ENCODE measurements at places on chromosomes 3 and 15. TPM values are rescaled to one million over a fixed set of nuclear protein-coding genes. Genes with fewer than 3 reads are reported as not detected.
A peak's percentile ranks its signal among the peaks of the same experiment; 100 is the strongest.

Gene PLSCR2
- total RNA-seq: not detected

Gene SLC30A4
- 5.6 TPM for total RNA-seq

Gene UNC13C
- total RNA-seq: 0.11 TPM

Gene ACP3
- total RNA-seq: 1.0 TPM

Gene TM4SF18
- total RNA-seq: 5.9 TPM

- DNase-seq: no peak
These were observed 271.7 kb downstream of the SHQ1 start for GRCh38 chr3:72576563-72576962.

DNA sequence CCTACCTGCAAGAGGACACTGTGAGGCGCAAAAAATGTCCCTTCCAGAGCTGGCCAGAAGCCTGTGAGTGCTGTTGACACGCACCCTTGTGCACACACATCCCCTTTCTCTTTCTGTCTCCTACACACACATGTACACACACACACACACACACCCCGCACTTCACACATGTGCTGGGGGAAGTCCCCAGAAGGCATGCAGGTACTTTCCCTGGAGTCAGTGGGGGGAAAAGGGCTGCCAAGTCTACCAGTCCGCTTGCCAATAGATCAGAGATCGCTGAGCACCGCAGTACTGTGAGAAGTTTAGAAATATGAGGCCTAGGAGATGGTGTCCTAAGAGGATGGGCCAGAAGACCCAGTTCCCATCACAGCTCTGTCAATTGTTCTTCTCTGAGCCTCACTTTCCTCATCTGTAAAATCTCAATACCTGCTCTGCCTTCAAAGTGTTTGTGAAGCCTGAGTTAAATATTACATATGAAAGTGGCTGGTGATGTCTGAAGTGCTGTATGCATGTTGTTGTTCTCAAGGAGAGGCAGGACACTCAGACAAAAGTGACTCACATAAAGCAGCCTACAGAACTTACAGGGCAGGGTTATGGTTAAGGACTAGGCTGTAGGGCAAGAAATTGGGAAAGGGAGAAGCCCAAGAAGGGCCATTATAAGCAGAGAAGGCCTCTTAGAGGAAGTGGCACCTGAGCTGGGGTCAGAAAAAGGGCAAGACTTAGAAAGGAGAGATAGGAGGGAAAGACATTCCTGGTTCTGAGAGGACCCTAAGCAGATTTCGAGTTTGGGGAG lies 6.8 kb downstream of the IL17RE start:
- DNase-seq: no peak

DNA sequence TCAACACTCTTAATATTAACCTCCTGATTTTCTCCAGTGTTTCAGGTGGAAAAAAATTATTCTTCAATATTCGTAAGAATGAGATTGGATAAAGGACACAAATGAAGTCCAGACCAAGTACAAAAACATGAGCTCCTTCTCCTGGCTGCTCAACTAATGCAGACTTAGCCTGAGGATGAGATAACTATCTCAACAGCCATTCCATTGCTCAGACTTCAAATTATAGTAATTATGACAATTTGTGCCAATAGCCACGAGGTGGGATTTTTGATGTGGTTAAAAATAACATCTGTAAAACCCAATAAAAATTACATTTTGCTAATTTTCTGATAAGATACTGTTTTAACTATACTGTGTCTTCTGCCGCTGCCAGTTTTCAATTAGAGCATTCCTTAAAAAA lies 323.6 kb downstream of the SOX2 start:
- no peak for DNase-seq

GRCh38 chr3:139677388-139678155 lies at the start of gene NMNAT3:
TSS of gene NMNAT3 (minus strand) at chr3:139677972. CDS start at chr3:139627724, 50,248 bp downstream.
- peak; percentile 94 for DNase-seq

GRCh38 chr3:44932986-44933944 lies 42.7 kb downstream of the ZDHHC3 start:
- no peak for DNase-seq

GRCh38 chr3:40557575-40558161 lies 32.9 kb downstream of the ZNF621 start:
- DNase-seq: no peak

- DNase-seq: no peak
These were observed 8.5 kb downstream of the CGNL1 start for GRCh38 chr15:57384816-57385215.

DNA sequence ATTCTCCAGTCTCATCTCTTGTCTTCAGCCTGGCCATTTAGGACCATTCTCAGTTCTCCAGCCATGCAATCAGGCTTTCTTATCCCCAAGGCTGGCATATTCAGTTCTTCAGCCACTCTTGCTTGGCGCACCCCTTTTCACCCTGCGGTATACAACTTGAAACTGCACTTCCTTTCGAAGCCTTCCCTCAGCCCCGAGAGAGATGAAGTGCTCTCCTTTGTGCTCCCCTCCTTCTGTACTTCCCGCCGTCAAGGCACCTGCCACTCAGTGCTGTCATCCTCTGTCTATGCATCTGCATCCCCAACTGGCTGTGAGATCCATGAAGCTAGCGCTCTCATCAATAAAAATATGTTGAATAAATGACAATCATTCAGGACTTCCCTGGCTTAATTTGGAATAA lies 45.7 kb downstream of the MORC1 start:
- no peak for DNase-seq

DNA sequence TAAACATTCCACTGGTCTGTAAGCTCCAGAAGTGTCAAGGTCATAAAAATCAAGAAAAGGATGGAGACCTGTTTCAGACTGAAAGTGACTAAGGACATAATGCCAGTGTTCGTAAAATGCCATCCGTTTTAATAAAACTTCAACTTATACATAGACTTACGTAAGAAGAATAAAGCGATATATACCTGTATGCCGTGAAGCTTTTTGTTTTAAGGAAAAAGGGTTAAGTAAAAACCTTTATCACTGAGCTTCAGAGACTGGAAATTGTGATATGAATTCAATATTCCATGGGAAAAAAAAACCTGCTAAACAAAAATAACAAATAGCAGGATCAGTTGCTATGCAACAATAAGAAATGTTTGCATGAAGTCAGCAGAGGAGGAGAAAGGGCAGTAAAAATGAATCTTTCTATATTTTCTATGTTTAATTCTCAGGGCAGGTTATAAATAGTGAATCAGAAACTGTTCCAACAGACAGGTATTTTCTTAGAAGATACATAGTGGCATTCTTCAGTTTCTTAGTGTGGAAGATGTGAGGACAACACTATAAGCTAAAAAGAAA lies 42.5 kb downstream of the CHSY1 start:
- DNase-seq: no peak

- DNase-seq: no peak
These were observed 74.0 kb upstream of the LIPC start for GRCh38 chr15:58357529-58358476.

DNA sequence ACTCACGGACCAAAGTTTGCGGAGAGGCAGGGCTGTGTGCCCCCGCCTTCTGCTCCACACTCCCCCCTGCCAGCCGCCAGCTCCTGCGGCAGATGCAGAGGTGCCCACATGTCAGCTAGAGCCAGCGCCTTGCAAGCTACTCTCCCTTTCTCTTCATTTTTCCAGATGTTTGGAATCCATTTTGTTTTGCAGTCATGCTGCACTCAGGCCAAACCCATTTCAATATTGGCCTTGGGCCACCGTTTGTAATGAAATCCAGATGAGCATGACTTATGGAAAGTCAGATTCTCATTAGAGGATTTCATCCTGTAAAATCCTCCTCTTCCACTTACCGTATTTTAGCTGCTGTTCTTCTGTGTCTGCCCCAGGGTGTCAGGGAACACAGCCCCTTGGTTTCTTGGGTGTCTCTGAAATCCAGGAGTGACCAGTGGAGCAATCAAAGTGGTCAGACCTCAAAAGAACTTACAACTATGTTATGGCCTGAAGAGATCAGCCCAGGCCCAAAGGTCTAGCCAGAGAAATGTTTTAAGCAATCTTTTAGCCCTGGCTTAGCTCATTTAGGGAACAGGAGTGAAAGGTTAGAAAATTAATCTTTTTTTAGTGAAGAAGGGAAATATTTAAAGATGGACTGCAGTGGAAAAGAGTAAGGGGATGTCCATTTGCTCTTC lies 65.8 kb downstream of the AAGAB start:
- DNase-seq: peak; percentile 66

DNA sequence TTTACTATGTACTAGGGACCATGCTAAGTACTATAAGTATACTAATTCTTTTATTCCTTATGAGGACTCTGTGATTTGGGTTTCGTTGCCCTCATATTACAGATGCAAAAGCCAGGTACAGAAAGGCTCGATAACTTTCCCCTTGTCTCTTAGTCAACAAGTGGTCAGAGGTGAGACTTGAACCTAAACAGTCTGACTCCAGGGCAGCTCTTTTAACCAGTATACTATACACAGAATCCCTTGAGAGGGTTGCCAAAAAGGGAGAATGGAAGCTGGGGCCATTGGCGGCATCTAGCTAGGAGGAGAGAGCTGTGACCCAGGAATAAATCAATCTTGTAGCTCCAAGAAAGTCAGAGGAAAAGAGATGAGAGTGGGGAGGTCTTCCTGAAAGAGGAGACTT lies 92.4 kb downstream of the TOP2B start:
- DNase-seq: no peak

DNA sequence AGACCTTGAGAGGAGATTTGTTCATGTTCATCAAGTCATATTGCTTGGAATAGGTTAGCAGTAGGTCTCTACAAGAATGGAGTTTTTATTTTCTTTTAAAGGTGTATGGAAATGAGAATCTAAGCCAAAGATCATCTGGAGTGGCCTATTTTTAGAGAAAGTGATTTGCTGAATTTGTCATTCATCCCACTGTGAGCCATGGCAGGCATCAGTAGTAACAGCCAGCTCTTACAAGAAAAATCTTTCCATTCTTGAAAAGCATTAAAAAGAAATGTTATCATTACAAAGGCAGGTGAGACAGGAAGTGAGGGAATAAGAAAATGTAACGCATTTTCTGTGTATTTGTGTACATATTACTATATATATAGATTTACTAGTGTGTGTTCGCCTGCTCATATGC lies 29.6 kb downstream of the STAC start:
- no peak for DNase-seq

DNA sequence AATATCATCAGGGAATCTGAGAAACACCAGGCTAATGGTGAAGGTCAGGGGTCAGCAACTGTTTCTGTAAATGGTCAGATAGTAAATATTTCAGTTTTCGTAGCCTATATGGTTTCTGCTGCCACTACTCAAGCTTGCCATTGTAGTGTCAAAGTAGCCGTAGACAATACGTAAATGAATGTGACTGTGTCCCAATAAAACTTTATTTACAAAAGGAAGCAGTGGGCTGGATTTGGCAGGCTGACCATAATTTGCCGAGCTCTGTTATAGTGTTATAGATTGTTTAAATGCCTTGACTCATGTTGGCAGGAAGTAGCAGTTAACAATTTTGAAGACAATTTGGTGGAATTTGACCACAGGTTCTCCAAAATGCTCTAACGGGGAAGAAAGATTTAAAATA lies 548.2 kb downstream of the FOXP1 start:
- DNase-seq: no peak

DNA sequence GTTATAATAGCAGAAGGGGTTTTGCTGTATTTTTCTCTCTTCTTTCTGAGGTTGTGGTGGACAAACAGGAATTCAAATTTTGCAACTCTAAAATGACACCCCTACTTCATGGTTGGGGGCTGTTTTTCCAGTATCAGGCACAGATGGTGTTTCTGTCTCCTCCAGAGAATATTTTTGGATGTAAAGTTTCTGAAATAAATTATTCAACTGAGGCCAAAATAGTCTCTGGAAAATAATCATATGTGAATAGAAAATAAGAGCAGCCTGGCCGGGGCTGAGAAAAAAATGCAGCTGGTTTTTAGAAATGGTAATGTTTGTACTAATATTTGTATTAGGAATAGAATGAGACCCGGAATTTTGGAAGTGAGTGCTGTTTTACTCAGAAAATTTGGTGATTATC lies 121.3 kb upstream of the ADAMTS9 start:
- DNase-seq: no peak

All from right cardiac atrium (tissue), 5 donors.